ENCODE measurements at places on chromosomes 11 and 22.

- DNase-seq, result no peak
Observed at GRCh38 chr22:19962909-19963806, 21.5 kb upstream of the TXNRD2 start.

GRCh38 chr11:113408887-113409286 lies 21.3 kb downstream of the ANKK1 start:
- DNase-seq, result no peak

- DNase-seq, result no peak
Observed at GRCh38 chr11:27406498-27407354, 43.7 kb upstream of the CCDC34 start.

DNA sequence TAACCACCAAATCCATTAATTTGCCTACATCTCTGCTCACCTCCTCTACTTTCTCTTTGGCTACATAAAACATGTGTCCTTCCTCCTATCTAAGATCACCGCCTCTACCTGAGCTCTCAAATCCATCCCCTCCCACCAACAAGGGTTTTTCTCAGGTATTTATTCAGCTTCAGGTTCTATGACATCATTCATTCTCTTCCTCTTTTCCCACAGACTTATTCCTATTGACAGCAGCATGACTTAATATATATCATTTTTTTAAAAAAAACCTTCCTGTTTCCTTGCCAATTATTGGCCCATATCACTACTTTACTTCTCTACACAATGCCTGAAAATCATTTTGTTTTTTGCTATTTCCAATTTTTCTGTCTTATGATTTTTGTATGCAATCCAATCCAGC lies 4.4 kb downstream of the CASP12 start:
- DNase-seq, result no peak

- DNase-seq, result peak; percentile 88
Observed at GRCh38 chr11:33722590-33723234, 13.5 kb downstream of the CD59 start.

DNA sequence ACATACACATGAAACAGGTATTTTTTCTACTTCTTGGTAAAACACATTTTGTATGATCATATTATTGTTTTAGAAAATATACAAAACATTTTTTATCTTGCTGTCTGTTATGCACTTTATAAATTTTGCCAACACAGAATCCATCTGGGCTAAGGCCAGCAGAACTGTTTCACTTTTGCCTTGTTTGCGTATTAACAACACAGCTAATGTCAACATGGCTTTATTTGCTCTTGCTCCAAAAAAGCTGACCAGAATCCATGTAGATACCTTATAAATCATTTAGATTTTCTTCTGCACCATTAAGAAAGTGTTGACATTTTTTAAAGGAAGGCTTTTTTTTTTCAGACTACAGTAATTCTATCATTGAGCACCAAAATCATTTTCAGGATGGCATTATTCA lies 58.1 kb upstream of the PGR start:
- DNase-seq, result no peak

DNA sequence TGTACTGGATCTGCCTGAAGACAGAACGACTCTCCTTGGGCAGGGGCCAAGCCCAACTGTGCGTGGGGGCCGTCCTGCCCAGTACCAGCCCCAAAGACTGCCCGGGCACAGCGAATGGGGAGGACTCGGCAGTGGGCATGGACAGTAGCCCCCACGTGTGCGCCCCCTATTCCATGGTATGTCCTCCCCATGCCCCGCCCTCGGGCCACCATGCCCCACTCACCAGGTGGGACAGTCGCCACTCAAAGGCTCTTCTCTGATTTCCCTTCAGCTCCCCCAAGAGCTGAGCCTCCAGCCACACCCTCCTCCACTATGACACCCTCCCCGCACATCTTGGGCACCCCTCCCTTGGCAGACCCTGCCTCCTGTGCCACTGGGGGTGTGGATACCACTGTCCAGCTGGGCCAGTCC lies 43.5 kb downstream of the GNB1L start:
- DNase-seq, result no peak

DNA sequence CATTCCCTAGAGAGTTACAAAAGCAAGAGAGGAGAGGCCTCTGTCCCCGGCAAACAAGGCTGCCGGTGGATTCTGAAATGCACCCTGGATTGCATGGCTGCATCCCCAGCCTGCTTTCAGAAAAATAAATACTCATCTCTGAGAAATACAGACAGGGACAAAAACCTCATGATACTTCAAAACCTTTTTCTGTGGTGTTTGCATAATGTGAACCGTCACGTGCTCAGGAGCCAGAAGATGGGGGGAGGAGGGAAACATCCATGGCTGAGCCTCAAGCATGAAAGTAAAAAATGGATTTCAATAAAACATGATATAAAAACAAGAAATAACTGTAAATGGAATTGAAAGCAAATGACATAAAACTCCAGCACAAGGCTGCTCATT lies 198.5 kb upstream of the NCAM1 start:
- DNase-seq, result no peak

DNA sequence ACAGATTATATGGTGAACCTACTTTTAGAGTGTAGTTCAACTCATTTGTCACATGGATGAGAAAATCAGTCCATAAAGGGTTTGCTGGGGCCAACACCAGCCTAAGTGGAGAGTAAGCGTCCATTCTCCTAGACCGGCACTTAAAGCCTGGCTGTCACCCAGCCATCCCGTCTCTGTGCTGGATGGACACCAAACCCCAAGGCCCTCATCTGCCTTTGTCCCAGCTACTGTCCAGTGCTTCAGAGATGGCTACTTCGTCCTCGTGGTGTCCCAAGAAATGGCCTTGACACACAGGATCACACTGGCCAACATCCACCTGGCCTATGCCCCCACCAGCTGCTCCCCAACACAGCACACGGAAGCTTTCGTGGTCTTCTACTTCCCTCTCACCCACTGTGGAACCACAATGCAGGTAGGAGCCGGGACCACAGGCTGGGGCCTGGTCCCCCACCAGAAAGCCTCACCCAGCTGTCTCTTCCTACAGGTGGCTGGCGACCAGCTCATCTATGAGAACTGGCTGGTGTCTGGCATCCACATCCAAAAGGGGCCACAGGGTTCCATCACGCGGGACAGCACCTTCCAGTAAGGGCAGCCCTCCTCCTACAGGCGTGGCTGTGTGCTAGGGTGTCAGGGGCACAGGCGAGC lies 3.5 kb downstream of the ZP1 start:
- no peak for DNase-seq

DNA sequence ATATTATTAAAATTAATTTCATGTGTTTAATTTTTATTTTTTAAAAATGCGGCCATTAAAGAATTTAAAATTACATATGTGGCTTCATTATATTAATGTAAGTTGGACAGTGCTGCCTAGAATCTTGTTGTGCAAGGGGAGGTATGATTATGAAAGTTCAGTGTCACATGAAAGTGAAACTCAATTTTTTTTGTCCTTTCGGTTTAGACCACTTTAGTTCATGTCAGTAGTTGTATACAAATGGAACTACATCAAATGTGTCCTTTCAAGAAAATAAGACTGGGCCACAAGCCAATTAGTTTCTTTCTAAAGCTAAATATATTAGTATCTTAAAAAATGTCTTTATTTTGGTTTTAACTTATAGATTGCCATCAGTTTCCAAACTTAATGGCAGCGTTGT lies 35.7 kb downstream of the TBCEL start:
- DNase-seq, result no peak

All from HFFc6 (cell line).